ENCODE measurements at places on chromosomes 7 and 10.
A peak's percentile ranks its signal among the peaks of the same experiment; 100 is the strongest.

- no peak for DNase-seq
Measured at GRCh38 chr10:122316224-122316884, 45.3 kb downstream of the BTBD16 start.

DNA sequence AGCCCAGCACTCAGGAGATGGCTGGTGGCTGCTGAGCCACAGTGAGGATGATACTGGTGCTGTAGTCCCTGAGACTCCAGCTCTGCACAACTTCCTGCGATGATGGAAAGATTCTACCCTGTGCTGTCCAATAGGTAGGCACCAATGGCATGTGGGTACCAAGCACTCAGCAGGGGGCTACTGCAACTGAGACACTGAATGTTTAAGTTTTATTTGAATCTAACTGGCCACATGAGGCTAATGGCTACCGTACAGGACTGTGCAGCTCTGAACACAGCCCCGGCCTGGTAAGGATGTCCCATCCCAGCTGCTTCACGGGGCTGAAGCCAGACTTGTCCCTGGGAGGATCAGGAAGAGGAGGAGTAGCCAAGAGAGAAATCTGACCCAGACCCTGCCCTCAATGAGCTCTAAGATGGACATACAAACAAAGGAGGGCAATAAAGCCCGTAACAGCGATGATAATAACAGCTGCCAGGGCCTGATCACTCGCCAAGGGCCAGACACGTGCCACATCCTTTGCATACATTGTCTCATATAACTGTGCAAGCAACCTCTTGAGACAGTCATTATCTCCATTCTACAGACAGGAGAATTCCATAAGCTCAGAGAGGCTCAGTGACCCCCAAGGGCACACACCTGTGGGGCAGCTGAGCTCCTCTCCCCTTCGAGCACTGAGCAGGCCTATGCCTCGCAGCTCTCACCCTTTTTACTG lies 3.8 kb downstream of the GPRIN2 start:
- DNase-seq = no peak

- peak; percentile 2 for DNase-seq
Measured at GRCh38 chr10:96089116-96089515, 41.0 kb upstream of the ZNF518A start.

DNA sequence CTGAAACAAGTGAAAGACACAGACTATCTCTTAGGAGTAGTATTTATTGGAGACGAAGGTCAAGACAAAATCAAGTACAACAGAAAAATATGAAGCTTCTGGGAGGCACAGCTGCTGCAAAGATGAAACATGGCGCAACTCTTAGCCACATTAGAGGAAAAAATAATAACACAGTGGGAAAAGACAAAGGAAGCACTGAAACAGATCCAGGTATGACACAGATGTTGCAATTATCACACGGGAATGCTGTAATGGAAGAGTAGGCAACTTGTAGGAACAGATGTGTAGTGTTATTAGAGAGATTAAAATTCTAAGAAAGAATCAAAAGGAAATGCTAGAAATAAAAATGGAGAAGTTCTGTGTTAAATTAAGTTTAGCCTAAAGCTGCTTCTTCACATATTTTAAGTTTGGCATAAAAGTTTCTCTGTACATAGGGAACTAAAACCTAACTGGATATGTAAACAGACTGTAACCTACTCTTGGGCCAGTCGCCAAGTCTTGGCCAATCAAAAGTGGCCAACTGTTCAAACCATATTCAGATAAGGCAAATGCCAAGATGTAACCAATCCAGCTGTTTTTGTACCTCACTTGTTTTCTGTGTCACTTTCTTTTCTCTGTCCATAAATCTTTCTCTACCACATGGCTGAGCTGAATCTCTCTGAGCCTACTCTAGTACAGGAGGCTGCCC lies 1132.0 kb upstream of the LRRTM3 start:
- no peak for DNase-seq

Measured in renal pelvis (tissue), 12 donors.